ENCODE measurements at places on chromosomes 1 and 21.

- H3K27ac ChIP-seq: no peak overlapping the region
- no peaks in the 10 kb centered on the region for H3K4me1 ChIP-seq
- H3K27me3 ChIP-seq: no peaks in the 10 kb centered on the region
Observed at GRCh38 chr1:201603613-201604232, 64.8 kb downstream of the NAV1 start.

- H3K4me3 ChIP-seq: no peak overlapping the region
- no peak overlapping the region for H3K27ac ChIP-seq
- H3K36me3 ChIP-seq: peaks cover 24% of the 10 kb centered on the region
- no peaks in the 10 kb centered on the region for H3K27me3 ChIP-seq
- no peak for DNase-seq
Observed at GRCh38 chr1:52503706-52504105, 49.2 kb downstream of the TUT4 start.

DNA sequence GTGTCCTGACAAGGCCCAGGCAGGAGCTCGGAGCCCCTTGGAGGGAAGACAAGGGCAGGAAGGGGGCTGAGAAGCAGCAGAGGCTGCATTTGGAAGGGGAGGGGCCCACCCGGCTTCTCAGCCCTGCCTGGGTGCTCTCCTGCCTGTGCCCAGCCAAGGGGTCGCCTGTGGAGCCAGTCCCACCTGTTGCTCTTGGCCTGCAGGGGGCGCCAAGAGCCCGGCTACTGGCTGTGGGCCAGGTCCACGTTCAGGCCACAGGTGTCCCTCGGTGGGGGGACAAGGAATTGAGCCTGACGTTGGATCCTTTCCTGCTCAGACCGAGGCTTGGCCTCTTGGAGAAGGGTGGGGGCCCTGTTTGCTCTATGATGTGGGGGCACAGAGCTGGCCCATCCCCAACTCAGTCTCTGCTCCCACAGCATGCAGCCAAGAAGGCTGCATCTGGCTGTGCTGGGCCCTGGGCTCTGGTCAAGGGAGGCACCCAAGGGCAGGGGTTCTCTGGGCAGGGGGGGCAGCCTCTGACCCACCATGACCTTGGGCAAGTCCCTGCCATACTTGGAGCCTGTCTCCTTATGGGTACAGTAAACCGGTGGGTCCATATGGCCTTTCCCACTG, 10.9 kb downstream of the WNT4 start:
- no peaks in the 10 kb centered on the region for H3K4me1 ChIP-seq
- H3K27ac ChIP-seq: no peak overlapping the region
- DNase-seq: peak; percentile 51
- no peak overlapping the region for H3K4me3 ChIP-seq
- no peaks in the 10 kb centered on the region for H3K27me3 ChIP-seq

DNA sequence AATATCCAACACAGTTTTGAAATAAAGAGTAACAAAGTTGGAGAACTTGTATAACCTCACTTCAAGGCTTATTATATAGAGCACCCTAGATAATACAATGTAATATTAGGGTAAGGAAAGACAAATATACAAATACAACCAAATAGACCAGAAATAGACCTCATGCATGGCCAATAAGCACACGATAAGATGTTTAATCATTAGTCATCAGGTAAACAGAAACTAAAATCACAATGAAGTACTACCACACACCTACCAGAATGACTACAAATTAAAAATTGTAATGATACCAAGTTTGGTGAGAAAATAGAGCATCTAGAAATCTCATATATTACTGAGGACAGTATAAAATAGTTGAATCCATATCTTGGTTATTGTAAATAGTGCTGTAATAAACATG, 20.3 kb upstream of the CTTNBP2NL start:
- H3K4me1 ChIP-seq: no peaks in the 10 kb centered on the region
- H3K27ac ChIP-seq: no peak overlapping the region

GRCh38 chr1:74937176-74937575, 197.0 kb upstream of the LHX8 start:
- H3K4me3 ChIP-seq: no peak overlapping the region
- no peaks in the 10 kb centered on the region for H3K36me3 ChIP-seq
- H3K4me1 ChIP-seq: no peaks in the 10 kb centered on the region
- no peak for DNase-seq
- no peak overlapping the region for H3K27ac ChIP-seq
- H3K27me3 ChIP-seq: no peaks in the 10 kb centered on the region

- DNase-seq: peak; percentile 17
- no peaks in the 10 kb centered on the region for H3K36me3 ChIP-seq
- no peaks in the 10 kb centered on the region for H3K27me3 ChIP-seq
- H3K4me3 ChIP-seq: no peak overlapping the region
Observed at GRCh38 chr1:28449904-28450303, 55.9 kb upstream of the RCC1 start.

DNA sequence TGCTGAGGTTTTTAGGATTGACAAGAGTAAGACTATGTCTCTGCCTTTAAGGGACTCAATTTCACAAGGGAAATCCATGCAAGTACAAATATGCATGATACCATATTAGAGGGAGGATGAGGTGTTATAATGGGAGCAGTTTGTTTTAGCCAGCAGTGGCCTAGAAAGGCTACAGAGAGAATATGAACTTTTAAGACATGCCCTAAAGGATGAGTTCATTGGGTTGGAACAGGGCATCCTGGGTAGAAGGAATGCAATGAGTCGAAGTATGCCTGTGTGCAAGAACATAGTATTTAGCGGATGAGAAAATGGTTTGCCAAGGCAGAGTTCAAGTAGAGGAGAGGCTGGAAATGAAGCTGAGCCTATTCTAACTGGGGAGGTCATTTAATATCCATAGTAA, 32.6 kb upstream of the LEPR start:
- no peak for DNase-seq
- H3K4me3 ChIP-seq: no peak overlapping the region
- H3K27me3 ChIP-seq: no peaks in the 10 kb centered on the region
- H3K27ac ChIP-seq: no peak overlapping the region

GRCh38 chr1:41856944-41857285, 61.8 kb downstream of the HIVEP3 start:
- H3K27me3 ChIP-seq: no peaks in the 10 kb centered on the region
- no peak overlapping the region for H3K4me3 ChIP-seq
- peaks cover 13% of the 10 kb centered on the region for H3K4me1 ChIP-seq
- peaks cover 2% of the 10 kb centered on the region for H3K36me3 ChIP-seq
